ENCODE measurements at places on chromosomes 2 and 18.

- DNase-seq: no peak
Observed at GRCh38 chr2:174535757-174536703, 49.2 kb upstream of the GPR155 start.

DNA sequence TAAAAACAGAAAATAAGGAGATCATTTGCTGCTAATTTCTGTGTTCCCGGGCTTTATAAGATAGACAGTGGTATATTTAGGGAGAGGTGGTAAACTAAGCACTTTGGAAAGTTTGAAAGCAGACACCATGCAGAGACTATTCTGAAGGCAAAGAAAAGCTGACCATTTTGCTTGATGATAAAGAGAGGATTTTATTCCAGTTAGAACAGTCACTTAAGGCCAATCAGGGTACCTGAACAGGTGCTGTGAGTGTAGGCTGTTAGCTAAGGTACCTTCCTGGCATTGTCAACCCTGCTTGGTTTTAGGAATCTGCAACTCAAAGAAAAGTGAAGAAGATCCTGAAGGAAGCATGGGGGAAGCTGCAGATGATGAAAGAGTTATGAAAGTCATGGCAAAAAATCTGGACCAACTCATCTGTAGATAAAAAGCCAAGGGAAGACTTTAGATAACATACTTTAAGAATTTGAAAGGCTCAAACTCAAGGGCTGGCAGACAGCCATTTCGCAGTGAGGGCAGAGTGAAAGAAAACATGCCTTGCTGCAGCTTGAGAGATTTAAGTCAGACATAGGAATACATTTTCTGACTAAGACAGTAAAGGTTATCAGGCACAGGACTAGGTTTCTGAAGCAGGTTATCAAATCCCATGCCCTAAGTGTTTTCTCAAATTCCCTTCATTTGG lies 80.1 kb upstream of the ARL5A start:
- peak; percentile 8 for DNase-seq

DNA sequence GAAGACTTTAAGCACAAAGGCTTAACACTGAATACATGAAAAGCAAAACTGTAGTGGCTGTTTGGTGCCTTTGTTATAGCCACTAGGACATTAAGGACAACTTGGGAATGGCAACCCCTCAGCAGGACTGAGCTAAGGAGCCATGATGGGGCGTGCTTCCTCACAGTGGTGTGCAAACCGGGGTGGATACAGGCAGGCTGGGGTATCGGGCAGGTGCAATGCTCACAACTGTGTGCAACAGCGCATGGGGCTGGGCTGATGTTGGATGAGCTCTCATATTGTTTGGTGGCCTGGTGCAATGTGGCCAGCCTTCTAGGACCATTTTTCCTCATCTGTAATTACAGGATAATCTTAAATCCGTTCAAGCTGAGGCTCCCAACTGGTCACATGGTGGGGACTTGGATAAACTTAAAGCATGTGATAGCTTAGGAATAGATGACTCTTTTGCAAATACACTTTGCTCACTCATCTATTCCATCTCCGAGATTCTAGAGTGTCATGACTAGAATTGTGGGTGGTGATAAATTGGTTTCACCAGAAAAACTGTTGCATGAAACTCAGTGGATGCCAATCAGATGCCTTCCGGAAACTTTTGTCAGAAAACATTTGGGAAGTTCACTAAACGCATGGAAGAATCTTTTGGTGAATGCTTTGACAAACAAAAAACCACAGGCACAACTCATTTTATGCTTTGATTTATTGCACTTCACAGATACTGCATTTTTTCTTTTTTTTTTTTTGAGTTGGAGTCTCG lies 116.5 kb downstream of the PXDN start:
- DNase-seq: no peak

GRCh38 chr2:186603286-186603685 lies 13.4 kb downstream of the ITGAV start:
- DNase-seq: no peak

DNA sequence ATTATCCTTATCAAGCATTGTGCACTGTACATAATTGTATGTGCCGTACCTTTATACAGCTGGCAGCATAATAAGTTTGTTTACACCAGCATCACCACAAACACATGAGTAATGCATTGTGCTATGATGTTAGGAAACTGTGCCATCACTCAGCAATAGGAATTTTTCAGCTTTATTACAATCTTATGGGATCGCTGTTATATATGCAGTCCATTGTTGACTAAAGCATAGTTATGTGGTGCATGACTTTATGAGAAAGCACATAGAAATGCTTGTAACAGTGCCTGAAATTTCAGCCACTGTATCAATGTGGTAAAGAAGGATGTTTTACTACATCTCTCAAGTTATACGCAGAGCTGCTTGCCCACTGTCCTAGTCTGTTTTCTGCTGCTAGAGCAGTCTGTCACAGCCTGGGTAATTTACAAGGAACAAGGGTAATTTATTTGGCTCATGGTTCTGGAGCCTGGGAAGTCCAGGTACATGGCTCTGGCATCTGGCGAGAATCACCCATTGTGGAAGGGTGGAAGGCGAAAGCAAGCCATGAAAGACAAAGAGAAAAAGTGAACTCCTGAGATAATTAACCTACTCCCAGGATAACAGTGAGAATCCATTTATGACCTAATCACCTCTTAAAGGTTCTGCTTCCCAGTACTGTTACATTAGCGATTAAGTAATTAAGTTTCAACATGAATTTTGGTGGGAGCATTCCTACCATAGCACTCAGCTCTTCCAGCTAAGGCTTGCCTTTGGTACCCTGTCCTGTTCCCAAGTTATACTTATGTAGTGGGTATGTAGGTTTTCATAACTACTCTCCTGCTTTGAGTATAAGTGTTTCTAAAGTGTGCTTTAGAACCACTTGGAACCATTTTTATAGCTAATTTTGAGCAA lies 4.6 kb downstream of the MAP3K20 start:
- no peak for DNase-seq

DNA sequence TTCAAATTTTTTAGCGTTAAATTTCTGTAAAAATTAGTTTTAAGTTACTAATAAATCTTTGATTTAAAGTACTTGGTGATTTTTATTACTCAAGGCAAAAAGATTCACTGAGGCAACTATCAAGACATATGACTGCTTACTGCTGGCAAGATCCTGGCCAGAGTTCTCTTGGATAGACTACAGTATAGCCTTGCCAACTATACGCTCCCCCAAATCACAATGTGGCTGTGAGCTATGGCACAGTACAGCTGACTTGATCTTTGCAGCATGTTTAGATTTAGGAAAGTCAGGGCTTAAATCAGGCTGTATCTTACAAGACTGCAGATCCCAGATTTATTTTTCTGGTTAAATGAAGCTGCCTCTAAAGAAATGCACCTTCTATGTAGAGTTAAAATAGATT lies 26.5 kb downstream of the MSTN start:
- DNase-seq: no peak

- no peak for DNase-seq
Observed at GRCh38 chr2:120396013-120396860, 50.3 kb downstream of the INHBB start.

DNA sequence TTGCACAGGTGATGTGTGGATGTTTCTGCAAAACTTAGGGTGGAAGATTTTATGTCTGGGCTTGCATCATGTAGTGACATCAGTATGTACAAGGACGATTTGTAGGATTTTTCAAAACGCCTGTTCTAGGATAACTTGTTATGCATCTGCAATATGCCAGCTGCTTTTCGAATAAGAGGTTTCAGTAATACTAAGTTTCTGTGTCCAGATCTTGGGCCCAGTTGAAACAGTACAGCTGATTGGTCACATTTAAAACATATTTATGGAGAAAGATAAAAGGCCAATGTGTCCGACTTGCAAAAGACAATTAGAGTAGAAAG lies 1.2 kb downstream of the PTPN4 start:
- DNase-seq: peak; percentile 53

DNA sequence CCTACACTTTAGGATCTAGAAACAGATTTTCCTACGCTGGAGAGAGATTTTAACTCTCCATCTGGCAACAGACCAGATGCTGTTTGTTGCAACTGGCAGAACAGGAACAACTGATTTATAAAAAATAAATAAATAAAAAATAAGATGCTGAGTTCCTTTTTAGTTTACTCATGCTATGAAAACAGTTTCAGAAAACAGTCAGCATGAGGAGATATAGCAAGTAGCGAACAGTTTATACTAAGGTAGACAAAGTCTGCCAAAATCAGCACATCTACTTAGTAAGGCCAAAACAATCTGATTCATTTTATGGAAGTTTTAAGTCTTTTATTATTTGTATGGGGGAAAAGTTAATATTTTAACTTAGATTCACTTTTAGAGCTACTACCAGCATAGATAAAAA lies 974.0 kb upstream of the CNTNAP5 start:
- no peak for DNase-seq

DNA sequence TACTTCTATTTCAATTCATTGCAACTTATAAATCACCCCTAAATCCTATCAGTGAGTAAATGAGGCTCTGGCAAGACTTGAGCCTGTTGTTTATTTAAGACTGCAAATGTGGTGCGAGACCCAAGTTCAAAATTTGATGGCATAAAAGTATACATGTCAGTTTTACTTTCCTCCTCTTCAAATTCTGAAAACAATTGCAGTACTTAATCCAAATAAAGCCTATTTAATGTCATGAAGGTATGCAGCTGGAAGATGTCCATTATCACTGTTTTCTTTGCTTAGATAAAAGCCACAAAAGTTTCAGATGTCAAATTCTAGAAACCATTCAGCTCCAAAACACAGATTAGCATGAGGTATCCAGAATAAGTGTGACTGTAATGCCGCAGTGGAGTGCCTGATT lies 3.3 kb downstream of the APCDD1 start:
- no peak for DNase-seq

DNA sequence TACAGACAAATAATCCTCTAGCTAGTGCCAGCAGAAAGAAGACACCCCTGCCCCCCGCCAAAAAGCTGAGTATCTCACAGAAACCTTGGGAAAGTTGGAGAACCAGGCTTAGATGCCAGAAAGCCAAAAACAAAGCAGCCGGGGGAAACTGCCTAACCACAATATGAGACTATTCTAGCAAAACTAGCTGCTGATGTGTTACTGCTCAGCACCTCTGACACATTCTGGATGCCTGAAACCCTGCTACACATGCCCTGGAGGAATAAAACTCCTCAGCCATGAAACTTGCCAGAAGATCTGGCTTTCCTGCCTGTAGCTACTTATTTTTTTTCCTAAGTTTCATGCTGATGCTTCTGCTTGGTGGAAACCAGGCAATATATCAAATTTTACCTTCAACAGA lies 122.7 kb upstream of the GCFC2 start:
- no peak for DNase-seq

DNA sequence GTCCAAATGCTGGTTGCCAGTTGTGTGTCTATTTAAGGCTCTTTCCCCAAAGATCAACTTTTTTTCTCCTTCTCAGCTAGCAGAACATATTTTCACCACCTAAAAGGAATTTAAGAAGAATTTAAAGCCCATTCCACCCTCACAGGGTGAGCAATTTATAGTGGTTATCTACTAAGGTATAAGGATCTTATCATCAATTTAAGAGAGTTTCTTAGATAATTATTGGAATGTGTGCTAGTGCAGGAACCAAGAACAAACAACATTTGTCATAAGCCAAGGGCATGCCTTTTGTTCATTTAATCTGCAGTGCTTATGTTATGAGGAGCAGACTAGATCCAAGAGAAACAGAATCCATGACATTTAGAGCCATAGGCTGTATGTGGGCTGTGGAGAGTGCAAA lies 37.2 kb downstream of the NLRC4 start:
- no peak for DNase-seq

DNA sequence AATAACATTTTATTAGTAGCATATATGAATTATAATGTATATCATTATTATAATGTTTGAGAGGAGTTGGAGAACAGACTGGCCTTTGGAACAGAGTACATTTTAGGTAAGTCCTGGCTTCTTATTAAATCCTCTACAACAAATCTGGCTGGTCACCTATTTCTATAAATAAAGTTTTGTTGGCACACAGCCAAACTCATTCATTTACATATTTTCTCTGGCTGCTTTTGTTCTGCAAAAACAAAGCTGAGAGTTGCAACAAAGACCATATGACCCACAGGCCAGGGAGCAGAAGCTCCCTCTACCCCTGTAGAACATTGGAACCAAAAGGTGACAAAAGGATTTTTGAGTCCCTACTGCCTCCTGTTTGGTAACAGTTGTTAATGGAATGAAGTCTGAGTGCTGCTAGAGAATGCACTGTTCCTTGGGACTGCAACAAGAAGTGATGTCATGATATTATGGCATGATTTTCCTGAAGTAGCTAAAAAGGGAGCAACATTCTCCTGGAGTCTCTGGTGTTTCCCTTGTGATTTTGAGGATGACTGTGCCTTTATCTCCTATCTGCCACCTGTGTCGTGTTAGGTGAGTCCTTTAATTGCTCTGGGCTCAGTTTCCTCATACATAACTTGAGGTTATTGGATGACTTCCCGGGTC lies 22.0 kb upstream of the SP9 start:
- DNase-seq: no peak

- DNase-seq: peak; percentile 62
Observed at GRCh38 chr2:96801005-96801785, 14.9 kb upstream of the CNNM3 start.

DNA sequence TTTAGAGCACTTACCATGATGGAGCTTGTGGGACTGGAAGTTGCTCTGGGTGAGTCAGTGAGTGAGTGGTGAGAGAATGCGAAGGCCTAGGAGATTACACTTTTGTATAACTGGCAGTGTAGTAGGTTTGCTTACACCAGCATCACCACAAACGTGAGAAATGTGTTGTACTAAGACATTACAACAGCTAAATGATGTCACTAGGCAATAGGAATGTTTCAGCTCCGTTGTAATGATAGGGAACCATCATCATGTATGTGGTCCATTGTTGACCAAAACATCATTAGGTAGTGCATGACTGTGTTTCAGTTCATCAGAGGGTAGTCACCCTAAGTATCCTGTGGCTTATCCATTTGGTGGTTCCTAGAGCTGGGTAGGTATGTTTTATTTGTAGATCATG lies 11.9 kb downstream of the ZNF407 start:
- DNase-seq: no peak

DNA sequence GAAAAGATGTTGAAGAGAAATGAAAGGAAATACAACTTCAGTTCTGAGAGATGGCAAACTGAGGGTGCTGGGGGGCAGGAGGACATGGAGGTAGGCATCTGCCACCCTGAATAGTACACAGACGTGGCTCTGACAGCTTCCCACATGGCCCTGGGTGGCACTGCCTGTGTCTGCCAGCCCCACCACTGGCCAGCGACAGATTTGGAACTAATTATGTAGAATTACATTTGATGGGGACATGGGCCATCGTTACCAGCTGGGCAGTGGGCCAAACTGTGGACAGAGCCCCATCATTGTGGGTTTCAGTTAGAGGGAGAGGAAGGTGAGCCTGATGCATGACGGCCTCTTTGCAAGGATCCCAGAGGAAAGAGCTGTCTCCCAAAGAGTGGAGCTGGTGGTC lies 216.0 kb upstream of the HAAO start:
- no peak for DNase-seq

GRCh38 chr2:191910518-191910917 lies 63.6 kb upstream of the CAVIN2 start:
- no peak for DNase-seq

Measured in hematopoietic multipotent progenitor cell treated with erythropoietin and hydrocortisone succinate and interleukin-3 and kit ligand, for 8 days (in vitro differentiated cells).